ENCODE measurements at places on chromosomes 1 and 21. TPM values are rescaled to one million over a fixed set of nuclear protein-coding genes. Genes with fewer than 3 reads are reported as not detected.
A peak's percentile ranks its signal among the peaks of the same experiment; 100 is the strongest.

GRCh38 chr1:200040481-200041138, 13.1 kb downstream of the NR5A2 start:
- no peak for DNase-seq

- DNase-seq: peak; percentile 34
Measured at GRCh38 chr1:11653101-11653860, 948 bp downstream of the FBXO2 start.

DNA sequence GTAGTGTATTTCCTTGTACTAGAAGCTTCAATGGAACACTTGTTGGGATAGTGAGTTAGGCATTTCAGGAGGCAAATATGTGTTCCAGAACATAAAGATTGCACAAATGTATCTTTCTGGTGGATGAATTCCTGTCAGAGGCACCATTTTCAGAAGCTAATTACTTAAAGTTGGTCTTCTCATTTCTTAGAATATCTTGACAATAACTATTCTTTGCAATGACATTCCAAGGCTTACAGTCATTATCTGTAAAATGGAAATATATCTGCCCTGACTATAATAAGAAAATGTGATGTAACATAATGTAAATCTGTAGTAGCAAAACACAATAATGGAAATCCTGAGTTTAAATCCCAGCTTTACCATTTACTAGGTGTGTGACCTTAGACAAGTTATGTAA, 2.7 kb downstream of the VCAM1 start:
- no peak for DNase-seq

DNA sequence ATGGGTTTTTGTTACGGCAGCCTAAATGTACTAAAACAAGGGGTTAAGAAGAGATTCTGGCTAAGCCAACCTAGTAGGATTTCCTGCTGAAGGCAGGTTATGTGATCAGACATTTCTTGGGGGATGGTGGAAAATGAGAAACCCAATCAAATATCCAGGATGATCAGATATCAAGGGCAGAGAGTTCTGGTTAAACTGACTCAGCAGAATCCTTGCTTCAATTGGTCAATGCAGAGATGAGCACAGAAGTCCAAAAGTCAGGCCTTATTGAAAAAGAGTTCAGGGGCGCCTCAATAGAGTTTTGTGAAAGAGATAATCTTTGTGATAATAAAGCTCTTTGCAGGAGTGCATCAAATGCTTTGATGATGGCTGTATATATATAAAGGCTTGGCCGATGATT, 237.1 kb downstream of the AMY1C start:
- no peak for DNase-seq

- no peak for DNase-seq
Measured at GRCh38 chr1:186473047-186473446, 12.1 kb upstream of the PDC start.

DNA sequence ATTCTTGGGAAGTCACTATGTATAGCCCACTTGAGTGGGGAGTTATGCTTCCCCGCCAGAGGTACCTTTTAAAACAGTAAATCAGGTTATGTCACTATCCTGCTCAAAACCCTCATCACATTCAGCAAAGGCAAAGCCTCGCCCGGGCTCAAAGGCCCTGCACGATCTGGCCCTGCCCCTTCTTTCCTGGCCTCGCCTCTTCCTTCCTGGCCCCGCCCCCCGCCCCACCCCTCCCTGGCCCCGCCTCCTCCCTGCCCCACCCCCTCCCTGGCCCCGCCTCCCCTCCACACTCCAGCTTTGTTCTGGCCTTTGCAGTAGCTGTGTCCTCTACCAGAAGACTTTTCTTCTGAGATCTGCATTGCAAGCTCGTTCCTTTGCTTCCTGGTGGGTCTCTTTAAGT, 6.6 kb downstream of the LDLRAD2 start:
- no peak for DNase-seq

DNA sequence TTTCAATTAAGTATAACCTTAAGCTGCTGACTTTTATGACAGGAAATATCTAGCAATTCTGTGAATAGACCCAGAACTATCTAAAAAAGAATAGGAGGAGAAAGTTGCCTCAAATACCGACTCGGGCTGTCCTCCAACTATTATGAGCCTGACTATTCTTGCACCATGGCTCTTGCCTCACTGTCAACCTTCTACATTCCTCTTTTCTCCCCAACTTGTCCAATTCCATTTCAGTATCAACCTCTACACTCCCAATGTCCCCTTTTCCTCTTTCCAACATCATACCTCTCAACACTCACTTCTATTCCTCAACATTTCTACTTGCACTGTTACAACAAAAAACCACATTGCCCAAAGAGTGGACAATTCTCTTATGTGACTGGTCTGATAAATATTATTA, 2.3 kb downstream of the ZZZ3 start:
- DNase-seq: no peak

DNA sequence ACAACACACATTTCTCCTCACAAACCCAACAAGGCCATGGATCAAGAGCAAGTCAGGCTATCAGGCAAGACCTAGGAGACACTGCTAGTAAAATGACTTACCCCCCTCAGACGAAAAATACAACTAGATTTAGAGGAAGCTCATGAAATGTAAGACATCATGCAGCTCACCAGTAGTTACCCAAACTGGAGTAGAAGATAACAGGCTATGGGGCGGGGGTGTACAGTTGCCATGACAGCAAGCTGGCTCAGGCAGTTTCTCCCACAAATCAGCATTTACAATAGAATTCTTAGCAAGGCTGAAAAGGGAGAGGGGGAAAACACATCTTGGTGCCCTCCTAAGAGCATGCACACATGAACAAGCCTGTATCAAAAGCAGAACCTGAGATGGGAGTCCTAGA, 13.9 kb downstream of the TPM3 start:
- DNase-seq: no peak

- DNase-seq: no peak
Measured at GRCh38 chr1:8009043-8010002, 16.8 kb downstream of the ERRFI1 start.

GRCh38 chr1:34745666-34746065, 9.2 kb upstream of the GJB5 start:
- no peak for DNase-seq

DNA sequence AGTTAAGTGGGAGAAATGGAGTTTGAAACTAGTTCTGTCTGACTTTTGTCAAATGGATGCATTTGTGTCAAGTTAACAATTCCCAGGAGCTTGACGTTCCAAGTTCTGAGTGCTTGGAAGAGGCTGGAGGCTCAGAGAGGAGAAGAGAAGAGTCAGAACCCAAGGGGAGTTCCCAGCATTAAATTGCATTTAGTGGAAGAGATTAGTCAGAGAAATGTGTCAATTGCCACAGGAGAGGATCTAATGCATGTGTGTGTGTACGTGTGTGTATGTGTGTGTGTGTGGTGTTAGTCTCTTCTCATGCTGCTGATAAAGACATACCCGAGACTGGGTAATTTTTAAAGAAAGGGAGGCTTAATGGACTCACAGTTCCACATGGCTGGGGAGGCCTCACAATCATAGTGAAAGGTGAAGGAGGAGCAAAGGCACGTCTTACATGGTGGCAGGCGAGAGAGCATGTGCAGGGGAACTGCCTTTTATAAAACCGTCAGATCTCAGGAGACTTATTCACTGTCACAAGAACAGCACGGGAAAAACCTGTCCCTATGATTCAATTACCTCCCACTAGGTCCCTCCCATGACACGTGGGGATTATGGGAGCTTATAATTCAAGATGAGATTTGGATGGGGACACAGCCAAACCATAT, 101.5 kb upstream of the TMEM51 start:
- no peak for DNase-seq

GRCh38 chr1:232875536-232875935, 70.3 kb downstream of the MAP10 start:
- DNase-seq: no peak

DNA sequence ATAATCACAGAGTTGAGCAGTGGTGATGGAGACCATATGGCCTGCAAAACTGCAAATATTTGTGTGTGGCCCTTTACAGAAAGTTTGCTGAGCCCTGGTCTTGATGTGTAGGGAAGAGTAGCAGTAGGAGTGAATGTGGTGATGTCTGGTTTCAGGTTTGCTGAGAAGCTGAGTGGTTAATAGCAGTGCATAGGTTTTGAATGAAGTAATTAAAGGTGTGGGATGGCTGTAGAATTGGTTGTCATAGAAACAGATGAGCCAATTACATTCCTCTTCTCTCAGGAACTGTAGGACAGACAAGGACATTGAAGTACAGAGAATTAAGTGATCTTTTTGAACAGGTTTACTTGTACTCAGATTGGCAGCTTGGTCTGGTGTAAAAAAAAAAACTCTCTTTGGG, 37.4 kb downstream of the PRDM2 start:
- DNase-seq: no peak

DNA sequence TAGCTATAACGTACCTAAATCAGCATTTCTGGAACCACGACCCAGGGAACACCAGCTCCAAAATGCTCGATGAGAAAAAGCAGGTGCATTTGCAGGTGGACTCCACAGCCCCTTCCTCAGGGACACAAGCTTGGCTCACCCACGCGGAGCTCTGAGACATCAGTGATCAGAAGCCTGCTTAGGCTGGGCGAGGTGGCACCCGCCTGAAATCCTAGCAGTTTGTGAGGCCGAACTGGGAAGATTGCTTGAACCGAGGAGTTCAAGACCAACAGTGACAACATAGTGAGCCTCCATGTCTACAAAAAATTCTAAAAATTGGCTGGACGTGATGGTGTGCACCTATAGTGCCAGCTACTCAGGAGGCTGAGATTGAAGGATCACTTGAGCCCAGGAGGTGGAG, 2.5 kb upstream of the TSPEAR start:
- no peak for DNase-seq

DNA sequence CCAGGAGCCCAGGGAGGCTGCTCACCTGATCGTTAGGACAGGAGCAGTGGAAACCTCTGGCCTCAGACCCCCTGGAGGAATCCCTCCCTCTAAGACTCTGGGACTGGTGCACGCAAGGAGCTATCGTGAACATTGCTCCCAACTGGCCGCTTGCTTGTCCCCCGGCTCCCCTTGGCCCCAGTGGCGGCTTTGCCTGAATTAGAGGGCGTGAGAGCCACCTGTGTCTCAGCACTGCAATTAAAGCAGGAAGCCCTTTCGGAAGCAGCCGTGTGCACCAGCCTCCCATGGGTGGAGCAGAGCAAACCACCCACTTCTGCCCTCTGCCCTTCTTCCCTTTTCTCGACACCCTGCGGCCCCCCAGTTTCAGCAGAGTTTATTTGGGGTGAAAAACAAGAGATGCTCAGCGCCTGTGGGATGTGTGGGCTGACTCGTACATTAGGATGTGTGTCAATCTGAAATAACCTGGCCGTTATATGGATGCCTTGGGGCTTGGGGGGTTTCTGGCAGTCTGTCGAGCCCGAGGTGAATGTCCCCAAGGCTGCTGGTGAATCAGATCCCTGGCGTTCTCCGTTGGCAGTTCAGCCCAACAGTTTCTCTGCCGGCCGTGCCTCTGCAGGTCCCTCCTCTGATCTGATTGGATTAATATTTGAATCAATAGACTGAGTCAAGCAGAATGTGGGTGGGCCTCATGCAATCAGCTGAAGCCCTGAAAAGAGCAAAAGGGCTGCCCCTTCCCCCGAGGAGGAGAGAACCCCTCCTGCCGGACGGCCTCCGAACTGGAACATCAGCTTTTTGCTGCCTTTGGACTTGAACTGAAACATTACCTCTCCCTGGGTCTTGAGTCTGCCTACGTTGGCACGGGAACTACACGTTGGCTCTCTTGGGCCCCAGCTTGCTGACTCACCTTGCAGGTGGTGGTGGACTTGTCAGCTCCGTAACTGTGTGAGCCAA, 7.3 kb upstream of the UMODL1 start:
- DNase-seq: no peak

DNA sequence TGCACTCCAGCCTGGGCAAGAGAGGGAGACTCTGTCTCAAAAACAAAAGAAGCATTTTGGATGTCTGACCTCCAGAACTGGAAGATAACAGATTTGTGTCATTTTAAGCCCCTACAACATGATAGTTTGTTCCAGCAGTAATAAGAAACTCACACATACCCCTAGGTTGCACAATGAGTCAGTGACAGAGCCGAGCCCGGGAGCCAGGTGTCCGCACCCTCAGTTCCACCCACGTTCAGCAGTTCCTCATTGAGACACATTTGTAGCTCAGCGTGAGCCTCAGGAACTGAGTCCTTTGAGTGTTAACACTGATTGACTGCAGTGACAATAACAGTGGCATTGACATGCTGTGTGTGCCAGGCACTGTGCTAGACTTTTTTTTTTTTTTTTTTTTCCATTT, 19.8 kb downstream of the LRRC38 start:
- no peak for DNase-seq

GRCh38 chr1:206784471-206784903, 12.2 kb upstream of the IL10 start:
- DNase-seq: no peak

- no peak for DNase-seq
Measured at GRCh38 chr1:108703939-108704338, 8.8 kb upstream of the FNDC7 start.

DNA sequence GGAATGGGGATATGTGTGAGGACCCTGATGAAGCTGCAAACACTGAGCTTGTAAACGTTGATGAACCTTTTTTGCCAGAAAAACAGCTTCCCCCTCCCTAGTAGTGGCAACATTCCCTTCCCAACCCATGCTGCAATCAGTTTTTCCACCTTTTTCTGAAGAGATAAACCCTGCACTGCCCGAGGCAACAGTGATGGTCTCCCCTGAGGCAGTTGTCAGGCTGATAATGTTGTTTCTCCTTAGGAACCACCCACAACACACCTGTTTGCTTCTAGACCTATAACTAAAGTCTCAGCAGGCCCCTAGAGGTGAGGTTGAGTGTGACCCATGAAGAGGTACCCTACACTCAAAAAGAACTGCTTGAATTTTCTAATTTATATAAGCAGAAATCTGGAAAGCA, 922.4 kb upstream of the ADGRL4 start:
- no peak for DNase-seq

- no peak for DNase-seq
Measured at GRCh38 chr1:15732686-15733081, 3.4 kb upstream of the SLC25A34 start.

GRCh38 chr1:182614796-182615454, 10.7 kb upstream of the RGS16 start:
- peak; percentile 73 for DNase-seq

DNA sequence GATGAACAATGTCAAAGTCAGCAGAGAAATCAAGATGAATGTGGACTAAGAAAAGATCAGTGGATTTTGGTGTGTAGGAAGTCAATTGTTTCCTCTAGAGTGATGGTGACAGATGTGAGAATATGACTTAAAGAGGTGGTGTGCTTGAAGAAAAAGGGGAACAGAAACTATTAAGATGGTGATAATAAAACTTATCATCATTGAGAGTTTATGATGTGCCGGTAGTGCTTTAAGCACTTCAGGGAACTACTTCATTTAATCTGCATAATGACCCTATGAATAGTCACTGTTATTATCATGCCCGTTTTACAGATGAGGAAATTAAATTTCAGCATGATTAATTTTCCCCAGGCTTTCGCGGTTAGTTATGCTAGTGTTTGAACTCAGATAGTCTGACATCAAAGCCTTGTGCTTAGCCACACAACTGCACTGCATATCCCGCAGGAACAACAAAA, 246.9 kb upstream of the LRRC7 start:
- no peak for DNase-seq

- DNase-seq: no peak
Measured at GRCh38 chr1:61301824-61302657, 219.7 kb downstream of the NFIA start.

The OR6N1 gene
- not detected for total RNA-seq

The C1orf167 gene
- 0.29 TPM for total RNA-seq

The MROH7 gene
- total RNA-seq: 8.0 TPM

The NUF2 gene
- 0.52 TPM for total RNA-seq

The GCSAML gene
- total RNA-seq: 1.3 TPM

The SPATA46 gene
- not detected for total RNA-seq

The ETV3 gene
- total RNA-seq: 27.0 TPM

The MYBPH gene
- not detected for total RNA-seq

All from mucosa of gallbladder (tissue), 1 donor.